Neural crest cell (in vitro differentiated cells): ENCODE measurements at places on chromosomes 6 and 20. TPM values are rescaled to one million over a fixed set of nuclear protein-coding genes. Genes with fewer than 3 reads are reported as not detected.

GABBR1 gene
- total RNA-seq: 79.7 and 91.6 TPM in 2 replicates

OVOL2 gene
- not detected in 2 replicates for total RNA-seq

NKX2-4 gene
- not detected in 2 replicates for total RNA-seq

PRRT1 gene
- total RNA-seq: 3.1 and 4.1 TPM in 2 replicates

HTR1E gene
- total RNA-seq: not detected in 2 replicates

CLPSL2 gene
- not detected in 2 replicates for total RNA-seq
